ENCODE measurements at places on chromosomes 13 and 19. TPM values are rescaled to one million over a fixed set of nuclear protein-coding genes. Genes with fewer than 3 reads are reported as not detected.
A peak's percentile ranks its signal among the peaks of the same experiment; 100 is the strongest.

Gene EFNB2
- total RNA-seq: 0.13 TPM

- DNase-seq: no peak
- no peak overlapping the region for H3K27ac ChIP-seq
- peaks cover 44% of the 10 kb centered on the region for H3K4me1 ChIP-seq
- no peaks in the 10 kb centered on the region for H3K27me3 ChIP-seq
- H3K36me3 ChIP-seq: peaks cover 73% of the 10 kb centered on the region
- H3K4me3 ChIP-seq: no peak overlapping the region
Observed at GRCh38 chr19:43774103-43774939, 6.5 kb downstream of the KCNN4 start.

- H3K36me3 ChIP-seq: peaks cover 3% of the 10 kb centered on the region
- peak overlapping the region; percentile 76 for H3K27ac ChIP-seq
- no peaks in the 10 kb centered on the region for H3K27me3 ChIP-seq
- no peak for DNase-seq
- peak overlapping the region; percentile 78 for H3K4me3 ChIP-seq
- peaks cover 52% of the 10 kb centered on the region for H3K4me1 ChIP-seq
Observed at GRCh38 chr13:97223037-97223710, 1.0 kb downstream of the MBNL2 start.

- no peak within 1 kb of the TSS for H3K27ac ChIP-seq
- H3K4me1 ChIP-seq: peaks cover 13% of the 10 kb centered on the region
- H3K27me3 ChIP-seq: peaks cover 47% of the 10 kb centered on the region
- DNase-seq: peak; percentile 32
Observed at GRCh38 chr13:43786766-43787517, at the start of gene ENOX1. TSS of gene ENOX1 (minus strand) at chr13:43786972.

Gene FGF22
- total RNA-seq: not detected

GRCh38 chr19:39209196-39209595 is 5.1 kb upstream of the SYCN start:
- peaks cover 15% of the 10 kb centered on the region for H3K27me3 ChIP-seq
- no peak overlapping the region for H3K27ac ChIP-seq
- H3K36me3 ChIP-seq: no peaks in the 10 kb centered on the region
- H3K4me3 ChIP-seq: no peak overlapping the region

- DNase-seq: no peak
- H3K36me3 ChIP-seq: no peaks in the 10 kb centered on the region
- no peak overlapping the region for H3K4me3 ChIP-seq
- H3K27ac ChIP-seq: no peak overlapping the region
Observed at GRCh38 chr13:32881777-32882145, 134.5 kb upstream of the KL start.

Gene ERICH4
- total RNA-seq: not detected

- H3K27me3 ChIP-seq: peaks cover 7% of the 10 kb centered on the region
- no peaks in the 10 kb centered on the region for H3K4me1 ChIP-seq
- no peak overlapping the region for H3K4me3 ChIP-seq
- no peak for DNase-seq
Observed at GRCh38 chr13:97809576-97809975, 143.9 kb upstream of the IPO5 start.

Gene CDC16
- 64.0 TPM for total RNA-seq

DNA sequence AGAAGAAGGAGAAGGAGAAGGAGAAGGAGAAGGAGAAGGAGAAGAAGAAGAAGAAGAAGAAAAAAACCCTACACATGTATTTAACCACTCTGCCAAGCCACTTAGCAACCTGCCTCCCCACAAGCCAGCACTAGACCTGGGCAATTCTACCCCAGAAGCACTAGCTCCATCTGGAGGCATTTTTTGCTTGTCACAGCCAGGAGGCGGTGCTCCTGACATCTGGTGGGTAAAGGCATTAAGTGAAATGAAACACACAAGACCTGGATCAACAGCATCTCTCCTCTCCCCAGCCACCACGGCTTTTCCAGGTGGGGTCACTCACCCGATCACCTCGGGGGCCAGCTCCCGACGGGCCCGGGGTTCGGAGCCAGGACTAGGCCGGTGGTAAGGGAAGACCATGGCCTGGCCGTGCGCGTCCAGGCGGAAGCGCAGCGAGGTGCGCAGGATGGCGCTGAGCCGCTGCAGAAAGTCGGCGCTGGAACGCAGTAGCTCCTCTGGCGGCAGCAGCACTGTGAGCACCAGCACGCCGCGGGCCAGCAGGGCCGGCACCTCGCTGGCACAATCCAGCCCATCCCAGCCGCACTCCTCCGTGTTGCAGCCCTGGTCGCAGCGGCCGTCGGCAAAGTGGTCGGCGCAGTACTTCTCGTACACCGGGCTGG is 26.9 kb downstream of the NOTCH3 start:
- H3K27ac ChIP-seq: no peak overlapping the region
- no peak for DNase-seq
- no peaks in the 10 kb centered on the region for H3K36me3 ChIP-seq
- H3K27me3 ChIP-seq: peaks cover 8% of the 10 kb centered on the region
- peaks cover 8% of the 10 kb centered on the region for H3K4me1 ChIP-seq

Gene CADM4
- total RNA-seq: 0.43 TPM

Gene MBD3L2
- not detected for total RNA-seq

DNA sequence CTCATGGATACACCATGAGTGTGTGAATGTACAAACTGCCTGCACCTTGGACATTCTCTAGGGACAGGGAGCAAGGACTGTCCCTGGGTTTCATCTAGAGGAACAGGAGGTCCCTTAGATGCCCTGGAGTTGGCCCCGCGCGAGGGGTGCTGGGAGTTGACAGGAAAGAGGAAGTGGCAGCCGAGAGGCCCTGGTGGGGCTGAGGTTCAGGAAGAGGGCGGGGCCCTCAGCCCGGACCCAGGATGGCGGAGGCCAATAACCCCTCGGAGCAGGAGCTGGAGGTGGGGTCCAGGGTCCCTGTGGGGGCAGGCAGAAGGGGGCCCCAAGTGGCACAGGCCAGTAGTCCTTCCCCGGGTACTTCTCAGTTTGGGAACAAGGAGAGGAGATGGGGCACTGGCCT is 6.9 kb downstream of the PKN1 start:
- peaks cover 53% of the 10 kb centered on the region for H3K4me1 ChIP-seq
- DNase-seq: peak; percentile 87
- peak overlapping the region; percentile 92 for H3K4me3 ChIP-seq
- H3K27me3 ChIP-seq: no peaks in the 10 kb centered on the region
- H3K27ac ChIP-seq: peak overlapping the region; percentile 90

- no peak for DNase-seq
- no peak overlapping the region for H3K27ac ChIP-seq
- H3K36me3 ChIP-seq: peaks cover 7% of the 10 kb centered on the region
- H3K4me1 ChIP-seq: peaks cover 6% of the 10 kb centered on the region
- H3K4me3 ChIP-seq: no peak overlapping the region
Observed at GRCh38 chr19:2371656-2372055, 11.6 kb downstream of the TMPRSS9 start.

GRCh38 chr19:15563325-15563794 is 51.7 kb upstream of the CYP4F8 start:
- H3K4me3 ChIP-seq: no peak overlapping the region
- H3K36me3 ChIP-seq: no peaks in the 10 kb centered on the region
- H3K4me1 ChIP-seq: no peaks in the 10 kb centered on the region
- H3K27ac ChIP-seq: no peak overlapping the region
- peaks cover 19% of the 10 kb centered on the region for H3K27me3 ChIP-seq
- no peak for DNase-seq

GRCh38 chr13:59247171-59247570 is 916.6 kb downstream of the DIAPH3 start:
- no peaks in the 10 kb centered on the region for H3K27me3 ChIP-seq
- no peak for DNase-seq
- H3K4me3 ChIP-seq: no peak overlapping the region
- no peaks in the 10 kb centered on the region for H3K36me3 ChIP-seq

- no peaks in the 10 kb centered on the region for H3K4me1 ChIP-seq
- H3K27me3 ChIP-seq: no peaks in the 10 kb centered on the region
- DNase-seq: no peak
Observed at GRCh38 chr13:106794117-106794516, 226.2 kb upstream of the ARGLU1 start.

- H3K27ac ChIP-seq: peak overlapping the region; percentile 93
- peaks cover 89% of the 10 kb centered on the region for H3K4me1 ChIP-seq
- peak overlapping the region; percentile 55 for H3K4me3 ChIP-seq
- no peak for DNase-seq
Observed at GRCh38 chr13:99050983-99051488, 73.2 kb upstream of the DOCK9 start.

DNA sequence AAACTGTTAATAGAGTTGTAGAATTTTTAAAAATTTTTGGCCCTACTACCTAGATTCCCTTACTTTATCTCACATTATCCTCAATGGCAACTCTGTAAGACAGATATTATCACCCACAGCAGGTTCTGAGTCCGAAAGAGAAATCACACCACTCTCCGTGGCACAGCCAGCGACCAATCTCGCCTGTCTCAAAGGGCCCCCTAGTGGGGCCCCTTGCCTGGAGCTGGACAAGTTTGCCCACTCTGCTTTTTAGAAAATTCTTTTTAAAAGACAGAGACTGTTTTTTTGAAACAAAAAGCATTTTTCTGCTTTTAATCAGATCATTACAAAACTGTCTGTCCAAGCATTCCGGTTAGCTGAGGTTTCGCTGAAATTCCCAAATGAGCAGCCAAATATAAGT is 21.7 kb downstream of the PHF11 start:
- H3K36me3 ChIP-seq: peaks cover 74% of the 10 kb centered on the region
- DNase-seq: no peak
- H3K27ac ChIP-seq: no peak overlapping the region
- no peak overlapping the region for H3K4me3 ChIP-seq

Gene GRIK5
- total RNA-seq: 0.38 TPM

DNA sequence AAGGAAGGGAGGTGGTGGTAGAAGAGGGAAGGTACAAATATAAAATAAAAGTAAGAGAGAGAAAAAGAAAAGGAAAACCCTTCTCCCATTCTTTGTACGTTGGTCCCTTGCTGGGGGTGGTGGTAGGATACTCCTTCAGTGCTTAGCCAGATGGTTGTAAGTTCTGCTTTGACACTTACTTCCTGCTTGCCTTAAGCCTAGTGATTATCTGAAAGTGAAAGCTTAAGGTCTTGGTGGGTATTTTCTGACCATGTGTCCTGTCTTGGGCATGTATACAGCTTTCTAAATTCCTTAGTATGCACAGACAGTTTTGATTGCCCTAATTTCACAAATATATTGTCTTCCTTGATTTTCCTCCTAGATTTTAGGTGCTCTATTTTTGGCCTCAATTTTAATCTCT is 314.8 kb downstream of the PCDH17 start:
- H3K36me3 ChIP-seq: no peaks in the 10 kb centered on the region
- DNase-seq: no peak
- no peaks in the 10 kb centered on the region for H3K4me1 ChIP-seq
- H3K27ac ChIP-seq: no peak overlapping the region

Gene KCTD4
- total RNA-seq: not detected

DNA sequence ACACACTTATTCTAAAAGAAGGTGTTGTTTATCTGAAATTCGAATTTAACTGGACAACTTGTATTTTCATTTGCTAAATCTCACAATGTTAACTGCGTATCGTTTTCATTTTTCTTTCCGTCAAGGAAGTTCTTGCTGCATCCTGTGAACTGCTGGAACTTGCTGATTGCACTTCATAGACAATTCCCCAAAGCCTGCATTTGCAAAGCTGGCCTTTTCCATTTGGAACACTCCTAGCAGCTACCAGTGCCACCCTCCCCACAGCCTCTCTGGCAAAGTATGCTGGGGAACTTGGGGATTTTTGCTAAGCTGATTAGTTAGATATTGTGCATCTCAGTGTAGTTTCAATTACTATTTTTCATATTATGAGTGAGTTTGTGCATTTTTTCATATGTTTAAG is 20.4 kb upstream of the ARGLU1 start:
- H3K4me3 ChIP-seq: no peak overlapping the region
- H3K4me1 ChIP-seq: peaks cover 3% of the 10 kb centered on the region
- H3K27me3 ChIP-seq: peaks cover 9% of the 10 kb centered on the region
- no peak overlapping the region for H3K27ac ChIP-seq
- peaks cover 8% of the 10 kb centered on the region for H3K36me3 ChIP-seq
- no peak for DNase-seq

DNA sequence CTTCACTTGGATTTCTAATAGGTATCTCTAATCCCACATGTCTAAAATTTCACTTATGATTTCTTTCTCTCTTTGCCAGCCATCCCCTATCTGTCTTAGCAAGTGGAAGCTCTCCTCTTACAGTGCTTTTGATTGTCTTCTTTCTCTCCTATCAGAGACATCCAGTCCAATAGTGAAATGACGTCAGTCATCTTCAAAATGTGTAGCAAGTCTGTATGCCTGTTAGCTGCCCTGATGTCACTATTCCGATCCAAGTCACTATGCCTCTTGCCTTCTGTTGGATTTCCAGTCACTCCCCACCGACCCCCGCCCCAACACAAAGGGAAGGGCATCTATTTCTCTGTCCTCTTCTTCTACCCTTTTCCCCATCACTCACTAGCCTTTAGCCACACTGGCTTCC is 96.4 kb downstream of the WASF3 start:
- no peaks in the 10 kb centered on the region for H3K4me1 ChIP-seq
- peaks cover 5% of the 10 kb centered on the region for H3K27me3 ChIP-seq
- no peak overlapping the region for H3K27ac ChIP-seq
- no peak for DNase-seq

Gene DDX49
- total RNA-seq: 36.2 TPM

Gene DCLK1
- not detected for total RNA-seq

Gene APOE
- total RNA-seq: not detected

Gene SYCN
- not detected for total RNA-seq

Gene GDF15
- total RNA-seq: not detected

- no peak overlapping the region for H3K27ac ChIP-seq
- no peaks in the 10 kb centered on the region for H3K4me1 ChIP-seq
- H3K27me3 ChIP-seq: peaks cover 7% of the 10 kb centered on the region
- no peak overlapping the region for H3K4me3 ChIP-seq
- DNase-seq: no peak
- no peaks in the 10 kb centered on the region for H3K36me3 ChIP-seq
Observed at GRCh38 chr13:94849254-94849653, 136.9 kb upstream of the SOX21 start.

DNA sequence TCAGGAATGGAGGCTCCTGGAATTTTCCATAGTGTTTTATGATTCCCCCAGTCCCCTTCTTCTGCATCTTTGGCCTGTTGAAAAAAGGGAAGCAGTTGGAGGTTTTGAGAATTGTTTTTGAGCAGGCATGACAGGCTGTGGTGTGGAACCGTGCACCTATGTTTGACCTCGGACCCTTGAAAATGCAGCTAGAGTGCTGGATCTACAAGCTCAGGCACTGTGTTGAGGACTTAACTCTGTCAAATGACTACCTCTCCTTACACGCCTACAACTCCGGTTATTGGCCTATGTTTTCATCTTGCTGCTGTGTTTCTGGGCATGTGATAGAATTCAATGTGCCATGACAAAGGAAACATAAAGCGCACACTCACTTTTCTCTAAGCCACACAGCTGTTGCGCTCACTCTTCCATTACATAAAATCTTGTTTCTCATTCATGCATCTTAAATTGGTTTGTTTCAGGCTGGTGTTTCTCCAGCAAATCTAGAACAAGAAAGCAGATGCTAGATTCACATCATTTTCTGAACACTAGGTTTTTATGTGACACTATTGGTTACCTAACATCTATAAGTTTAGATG is 616.6 kb downstream of the FGF9 start:
- no peaks in the 10 kb centered on the region for H3K27me3 ChIP-seq
- no peaks in the 10 kb centered on the region for H3K36me3 ChIP-seq
- H3K4me1 ChIP-seq: no peaks in the 10 kb centered on the region
- no peak overlapping the region for H3K4me3 ChIP-seq
